Prostate gland (tissue), 2 donors: ENCODE measurements at places on chromosomes 5 and 9.

- DNase-seq = no peak
Measured at GRCh38 chr9:34992376-34992951, 2.9 kb downstream of the DNAJB5 start.

- no peak for DNase-seq
Measured at GRCh38 chr5:179397516-179397915, 52.3 kb upstream of the ADAMTS2 start.

DNA sequence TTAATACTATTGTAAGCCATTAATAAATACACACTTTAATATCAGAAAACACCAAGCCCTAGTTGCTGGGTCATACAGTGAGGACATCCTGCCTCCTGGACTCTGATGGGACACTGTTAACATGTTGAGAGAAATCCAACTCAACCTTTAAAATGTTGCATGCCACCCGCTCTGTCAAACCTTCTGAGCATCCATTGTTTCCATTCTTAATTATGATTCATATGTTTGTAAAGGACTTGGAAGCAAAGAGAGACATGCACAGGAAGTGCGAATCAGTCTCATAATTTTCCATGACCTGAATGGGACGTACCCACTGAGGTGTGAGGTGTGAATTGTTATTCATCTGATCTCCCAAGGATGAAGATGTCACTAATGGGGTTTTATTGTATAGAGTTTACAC is 186.4 kb downstream of the CAAP1 start:
- no peak for DNase-seq

DNA sequence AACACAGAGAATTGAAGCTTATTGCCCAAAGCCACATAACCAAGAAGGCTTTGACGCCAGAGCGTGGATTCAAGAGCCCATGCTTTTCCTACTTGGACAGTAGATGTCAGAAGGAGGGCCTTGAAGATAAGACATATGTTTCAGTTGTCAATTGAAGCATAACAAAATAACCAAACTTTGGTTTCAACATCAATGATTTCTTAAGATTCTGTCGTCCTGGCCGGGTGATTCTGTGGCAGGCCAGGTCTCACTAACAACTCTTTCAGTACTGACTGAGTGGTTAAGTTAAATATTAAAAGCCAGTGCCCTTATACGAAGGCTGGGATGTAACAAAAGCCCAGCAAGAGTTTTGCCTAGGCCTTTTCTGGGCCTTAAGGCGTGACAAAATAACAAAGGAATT is 94.0 kb downstream of the RCL1 start:
- no peak for DNase-seq

- no peak for DNase-seq
Measured at GRCh38 chr5:81393783-81394718, at the start of gene ACOT12. ACOT12 (minus strand) TSS chr5:81394134; CDS start chr5:81394114, 20 bp downstream.

GRCh38 chr5:17004441-17005106 is 68.5 kb upstream of the MYO10 start:
- no peak for DNase-seq

GRCh38 chr5:32726086-32726557 is 15.0 kb downstream of the NPR3 start:
- DNase-seq = no peak

DNA sequence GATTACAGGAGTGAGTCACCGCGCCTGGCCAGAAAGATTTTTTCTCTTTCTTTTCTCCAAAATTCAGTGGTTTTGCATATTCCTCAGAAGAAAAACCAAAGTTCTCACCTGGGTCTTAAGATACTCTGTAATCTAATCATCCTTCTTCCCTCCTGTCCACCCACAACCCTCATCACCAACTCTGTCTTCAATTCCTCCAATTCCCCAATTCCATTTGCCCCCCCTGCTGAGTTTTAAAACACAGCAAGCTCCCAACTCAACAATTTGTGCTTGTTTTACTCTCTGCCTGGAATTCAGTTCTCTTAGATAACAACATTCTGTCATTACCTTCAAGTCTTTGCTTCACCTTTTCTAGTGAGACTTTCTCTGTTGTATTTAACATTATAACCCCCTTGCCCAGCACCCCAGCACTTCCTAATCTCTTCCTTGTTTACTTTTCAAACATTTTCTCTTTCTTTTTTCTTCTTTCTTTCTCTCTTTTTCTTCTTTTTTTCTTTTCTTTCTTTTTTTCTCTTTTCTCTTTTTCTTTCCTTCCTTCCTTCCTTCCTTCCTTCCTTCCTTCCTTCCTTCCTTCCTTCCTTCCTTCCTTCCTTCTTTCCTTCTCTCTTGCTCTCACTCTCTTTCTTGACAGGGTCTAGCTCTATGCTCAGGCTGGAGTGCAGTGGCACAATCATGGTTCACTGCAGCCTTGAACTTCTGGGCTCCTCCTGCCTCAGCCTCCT is 7.8 kb downstream of the TEX48 start:
- no peak for DNase-seq

GRCh38 chr5:83209963-83210362 is 132.6 kb downstream of the XRCC4 start:
- DNase-seq = no peak

GRCh38 chr5:77251921-77252320 is 41.4 kb downstream of the PDE8B start:
- DNase-seq = no peak

GRCh38 chr9:14926941-14927624 is 16.9 kb upstream of the FREM1 start:
- no peak for DNase-seq

DNA sequence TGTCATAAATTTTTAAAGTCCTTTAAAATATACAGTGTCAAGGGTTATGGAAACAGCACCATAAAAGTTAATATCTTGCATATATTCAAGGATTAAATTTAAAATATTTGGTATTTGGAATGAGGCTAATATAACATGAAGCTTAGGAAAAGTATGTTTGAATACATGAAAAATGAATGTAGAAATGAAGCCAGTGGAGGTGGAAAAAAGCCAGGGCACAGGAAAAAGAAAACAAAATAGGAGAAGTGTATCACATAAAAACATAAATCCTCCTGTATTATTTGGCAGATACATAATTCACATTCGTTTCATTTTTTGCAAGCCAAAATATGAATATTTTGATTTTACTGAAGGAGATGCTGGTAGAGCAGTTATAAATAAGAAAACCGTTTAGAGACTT is 587.0 kb upstream of the ZNF608 start:
- DNase-seq = no peak

- no peak for DNase-seq
Measured at GRCh38 chr5:108639366-108639765, 108.3 kb upstream of the FER start.

- no peak for DNase-seq
Measured at GRCh38 chr5:132873119-132873929, at the start of gene LEAP2. LEAP2 (plus strand) TSS chr5:132873668; CDS start chr5:132873695, 27 bp downstream.

DNA sequence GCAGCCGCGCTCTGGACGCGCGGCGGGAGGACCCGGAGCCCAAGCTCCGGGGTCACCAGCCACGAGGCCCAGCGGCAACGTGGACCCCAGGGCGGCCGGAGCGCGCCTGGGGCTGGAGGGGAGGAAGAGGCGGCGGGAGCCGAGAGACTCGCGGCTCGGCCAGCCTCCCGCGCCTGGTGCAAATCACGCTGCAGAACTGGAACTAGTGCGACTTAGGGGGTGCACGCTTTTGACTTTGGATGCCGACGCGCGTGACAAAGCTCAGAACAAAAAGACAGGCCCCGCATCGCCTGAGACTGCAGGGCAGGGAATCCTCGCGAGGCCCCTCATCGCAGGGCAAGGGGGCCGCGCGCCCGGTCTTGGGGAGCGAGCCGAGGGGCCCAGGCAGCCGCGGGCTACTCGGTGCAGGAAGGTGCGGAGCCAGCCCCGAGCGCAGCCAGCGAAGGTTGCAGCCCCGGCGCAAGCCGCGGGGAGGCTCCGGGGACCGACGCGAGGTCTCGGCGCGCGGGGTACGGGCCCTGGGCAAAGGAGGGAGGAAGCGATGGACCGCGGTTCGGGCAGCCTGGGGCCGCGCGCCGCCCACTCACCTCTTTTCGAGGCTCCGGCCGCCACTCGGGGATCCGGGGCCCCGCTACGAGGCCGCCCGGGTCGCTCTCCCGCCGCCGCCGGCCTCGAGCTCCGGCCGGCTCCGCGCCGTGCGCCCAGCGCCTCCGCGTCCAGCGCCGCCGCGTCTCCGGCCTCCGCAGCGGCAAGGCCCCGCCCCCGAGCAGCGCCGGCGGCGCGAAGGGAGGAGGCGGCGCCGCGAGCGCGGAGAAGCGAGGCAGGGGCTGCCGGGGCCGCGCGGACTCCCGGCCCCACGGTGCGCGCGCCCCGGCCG is at the start of gene GOLM1:
Gene GOLM1, minus strand, starts transcription at position 735 of the 877 bp plus-strand sequence. CDS start 20,238 bp downstream, outside the sequence.
- peak; percentile 17 for DNase-seq

- no peak for DNase-seq
Measured at GRCh38 chr9:108015690-108016089, 526.1 kb upstream of the KLF4 start.

DNA sequence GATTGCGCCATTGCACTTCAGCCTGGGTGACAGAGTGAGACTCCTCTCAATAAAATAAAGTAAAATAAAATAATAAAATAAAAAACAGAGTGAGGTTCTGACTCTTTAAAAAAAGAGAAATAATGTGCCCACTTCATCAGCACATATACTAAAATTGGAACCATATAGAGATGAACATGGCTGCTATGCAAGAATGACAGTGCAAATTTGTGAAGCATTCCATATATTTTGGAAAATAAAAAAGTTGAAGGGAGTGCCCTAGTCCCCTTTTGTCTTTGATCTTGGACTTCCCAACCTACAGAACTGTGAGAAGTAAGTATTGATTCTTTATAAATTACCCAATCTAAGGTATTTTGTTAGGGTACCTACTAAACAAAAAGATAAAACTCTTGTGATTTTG is 23.1 kb downstream of the BASP1 start:
- DNase-seq = no peak

DNA sequence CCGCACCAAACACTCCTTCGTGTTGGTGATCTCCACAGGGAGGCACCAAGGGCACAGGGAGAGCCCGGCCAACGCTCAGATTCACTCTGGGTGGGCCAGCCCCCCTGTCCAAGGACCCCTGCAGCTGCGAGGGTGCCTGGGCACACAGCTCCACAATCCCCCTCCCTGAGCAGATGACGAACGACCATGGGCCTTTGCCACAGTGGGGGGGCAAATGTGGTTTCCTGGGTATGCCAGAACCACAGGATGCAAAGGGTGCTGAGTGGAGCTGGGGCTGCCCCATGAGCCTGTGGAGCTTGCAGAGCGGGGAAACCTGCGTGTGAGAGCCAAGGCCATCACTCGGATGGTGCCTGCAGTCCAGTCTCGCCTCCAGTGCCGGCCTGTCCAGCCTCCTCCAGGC is 31.0 kb downstream of the LPCAT1 start:
- no peak for DNase-seq

- peak; percentile 55 for DNase-seq
Measured at GRCh38 chr5:73542020-73542419, 23.4 kb downstream of the ANKRA2 start.
